Mesenteric fat pad (tissue), 1 donor: ENCODE measurements at places on chromosomes 5 and 9. TPM values are rescaled to one million over a fixed set of nuclear protein-coding genes. Genes with fewer than 3 reads are reported as not detected.

CEP78 gene
- 9.4 TPM for total RNA-seq

IFNA21 gene
- not detected for total RNA-seq

SPATA31E1 gene
- total RNA-seq = not detected

PCDHGB2 gene
- 3.1 TPM for total RNA-seq

- DNase-seq = no peak
Observed at GRCh38 chr9:12818431-12819000, 43.7 kb downstream of the LURAP1L start.

GRCh38 chr9:133131506-133131905 is 10.5 kb upstream of the RALGDS start:
- no peak for DNase-seq

DNA sequence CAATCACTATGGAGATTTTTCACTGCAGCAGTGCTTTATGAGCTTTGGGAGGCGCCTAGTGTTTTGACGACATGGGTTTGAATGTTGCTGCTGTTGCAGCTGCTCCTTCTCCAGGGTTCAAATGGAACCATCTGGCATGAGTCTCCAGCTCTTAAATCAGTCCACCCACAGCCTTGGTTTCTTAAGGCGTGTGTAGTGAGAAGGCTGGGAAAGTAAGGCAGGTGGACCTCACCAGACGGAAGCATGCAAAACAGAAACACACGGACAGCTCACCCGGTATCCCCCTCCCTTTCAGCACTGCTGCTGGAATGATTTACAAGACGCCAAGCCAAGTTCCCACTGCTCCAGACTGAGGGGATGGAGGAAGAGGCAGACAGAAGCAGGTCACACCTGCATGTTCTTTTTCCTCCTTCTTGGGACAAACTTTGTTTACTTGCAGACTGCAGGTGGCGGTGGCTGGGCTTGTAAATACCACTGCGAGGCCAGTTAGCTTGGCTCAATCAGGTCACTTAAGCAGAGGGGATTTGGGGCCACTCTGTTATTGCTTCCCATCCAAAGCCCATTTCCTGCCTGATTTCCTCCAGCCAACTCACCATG is 47.4 kb downstream of the ADAM19 start:
- no peak for DNase-seq
